Right cardiac atrium (tissue), 5 donors: ENCODE measurements at places on chromosomes 12 and 14. TPM values are rescaled to one million over a fixed set of nuclear protein-coding genes. Genes with fewer than 3 reads are reported as not detected.
A peak's percentile ranks its signal among the peaks of the same experiment; 100 is the strongest.

DNA sequence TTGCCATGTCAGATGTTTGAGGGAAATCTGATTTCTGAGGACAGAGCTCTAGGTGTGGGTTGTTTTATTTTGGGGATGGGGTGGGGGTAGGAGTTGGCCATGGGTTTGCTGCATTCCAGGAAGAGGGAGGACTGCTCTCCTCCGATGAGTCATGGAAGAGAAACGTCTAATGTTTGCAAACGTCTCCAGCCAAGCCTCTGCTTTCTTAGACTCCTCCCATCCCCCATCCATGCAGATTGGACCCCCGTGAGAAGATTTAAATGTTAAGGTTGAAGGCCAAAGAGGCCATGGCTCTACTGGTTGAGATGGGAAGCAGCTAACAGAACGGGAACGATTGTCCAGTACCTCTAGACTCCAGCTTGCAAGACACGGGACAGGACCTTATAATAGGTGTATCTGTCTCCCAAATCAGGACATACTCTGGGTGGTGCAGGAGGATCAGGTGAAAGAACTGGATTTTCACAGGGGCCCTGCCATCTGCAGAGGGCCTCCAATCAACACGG, 11.4 kb upstream of the ATP2A2 start:
- DNase-seq: no peak

GRCh38 chr12:123655420-123655819, 15.5 kb upstream of the TCTN2 start:
- peak; percentile 30 for DNase-seq

- DNase-seq: no peak
These were observed 245.9 kb downstream of the ADAMTS20 start for GRCh38 chr12:43306066-43306465.

DNA sequence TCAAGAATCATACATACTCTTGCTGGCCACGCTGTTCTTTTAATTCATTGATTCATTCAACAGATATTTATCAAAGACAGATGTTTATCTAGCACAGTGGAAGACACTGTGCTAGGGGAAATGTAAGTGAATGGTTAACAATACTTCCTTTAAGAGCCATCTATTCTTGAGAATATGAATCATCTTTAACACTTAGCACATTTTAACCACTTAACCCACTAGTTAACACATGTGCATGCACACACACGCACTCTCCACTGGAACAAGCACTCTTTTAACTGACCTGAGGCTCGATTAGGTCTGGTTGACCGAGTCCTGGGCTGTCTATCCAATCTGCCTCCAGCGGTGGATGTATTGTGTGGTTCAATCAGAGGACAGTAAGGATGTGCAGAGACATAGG, 34.6 kb downstream of the LMNTD1 start:
- DNase-seq: no peak

DNA sequence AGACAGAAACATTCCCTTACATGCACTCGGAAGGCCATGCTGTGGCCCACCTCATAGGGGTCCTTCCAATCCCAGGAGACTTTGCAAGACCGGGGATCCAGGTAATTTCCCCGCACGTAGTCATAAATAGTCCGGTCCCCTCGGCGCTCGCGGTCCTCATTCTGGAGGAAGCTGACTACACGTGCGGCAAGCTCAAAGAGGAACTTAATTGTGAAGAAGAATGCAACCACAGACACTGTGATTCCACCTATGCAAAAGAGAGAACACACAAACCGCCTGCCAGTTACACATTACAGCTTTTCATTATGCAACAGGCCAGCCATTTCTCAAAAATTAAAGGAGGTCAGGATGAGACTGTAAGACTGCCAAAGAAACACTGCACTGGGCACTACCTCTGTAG, 28.4 kb downstream of the AREL1 start:
- DNase-seq: no peak

DNA sequence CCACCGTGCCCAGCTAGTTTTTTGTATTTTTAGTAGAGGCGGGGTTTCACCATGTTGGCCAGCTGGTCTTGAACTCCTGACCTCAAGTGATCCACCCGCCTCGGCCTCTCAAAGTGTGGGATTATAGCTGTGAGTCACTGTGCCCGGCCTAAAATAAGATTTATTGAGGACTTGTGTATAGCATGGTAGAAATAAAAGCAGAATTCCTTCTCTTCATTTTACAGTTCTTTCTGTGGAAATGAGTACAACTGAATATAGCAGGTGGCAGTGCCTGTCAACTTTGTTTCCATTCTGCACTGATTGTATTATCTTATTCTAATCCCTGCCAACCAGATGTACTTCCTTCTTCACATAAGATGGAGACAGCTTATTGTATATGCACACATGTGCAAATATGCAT, 41.0 kb downstream of the DIP2B start:
- no peak for DNase-seq

- DNase-seq: no peak
These were observed 15.8 kb upstream of the ANKRD33 start for GRCh38 chr12:51871918-51872688.

GRCh38 chr12:131283191-131283861, 329.6 kb downstream of the ADGRD1 start:
- DNase-seq: no peak

- no peak for DNase-seq
These were observed 41.6 kb downstream of the SCN8A start for GRCh38 chr12:51632623-51633022.

GRCh38 chr12:4157122-4157521, 116.4 kb upstream of the CCND2 start:
- DNase-seq: no peak

DNA sequence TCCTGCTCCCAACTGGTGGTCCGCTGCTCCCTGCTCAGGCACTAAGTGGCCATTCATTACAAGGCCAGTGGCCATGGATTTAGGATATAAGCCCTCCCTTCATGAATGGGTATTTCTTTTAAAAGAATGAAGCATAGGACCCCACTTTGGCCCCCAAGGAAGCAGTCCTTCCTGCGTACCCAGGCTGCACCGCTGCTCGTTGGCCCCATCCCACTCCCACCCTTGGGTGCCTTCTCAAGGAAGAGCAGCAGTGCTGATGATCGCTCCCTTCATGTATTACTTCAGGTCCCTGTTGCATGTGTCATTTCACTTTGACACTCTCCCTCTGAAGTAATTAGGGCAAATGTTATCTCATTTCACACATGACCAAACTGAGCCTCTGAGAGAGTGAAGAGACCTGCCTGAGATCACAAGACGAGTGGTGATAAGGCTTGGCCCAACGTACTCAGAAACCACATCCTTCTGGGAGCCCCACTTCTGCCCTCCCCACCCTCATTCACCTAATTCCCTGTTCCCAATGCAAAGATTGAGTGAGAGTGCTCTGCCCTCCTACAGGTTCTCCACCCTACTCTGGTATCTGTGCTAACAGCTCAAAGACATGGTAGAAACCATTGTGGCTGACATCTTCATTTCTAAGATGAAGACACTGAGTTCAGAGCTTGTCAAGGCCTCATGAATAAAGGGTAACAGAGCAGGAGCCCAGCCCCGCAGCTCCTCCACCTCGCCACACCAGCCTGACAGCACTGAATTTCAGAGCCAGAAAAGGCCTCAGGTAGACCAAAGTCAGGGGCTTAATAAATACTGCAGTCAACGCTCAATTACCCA, 10.3 kb upstream of the KRT2 start:
- DNase-seq: no peak

CIDEB gene
- polyA plus RNA-seq: 3.6 TPM

CLEC4E gene
- 1.9 TPM for polyA plus RNA-seq

SDS gene
- 0.52 TPM for polyA plus RNA-seq

COL2A1 gene
- polyA plus RNA-seq: 0.07 TPM

BEST3 gene
- polyA plus RNA-seq: not detected
